ENCODE measurements at places on chromosomes 13 and 19.

GRCh38 chr13:55788548-55788947, 1352.2 kb upstream of the PRR20A start:
- no peak for DNase-seq

DNA sequence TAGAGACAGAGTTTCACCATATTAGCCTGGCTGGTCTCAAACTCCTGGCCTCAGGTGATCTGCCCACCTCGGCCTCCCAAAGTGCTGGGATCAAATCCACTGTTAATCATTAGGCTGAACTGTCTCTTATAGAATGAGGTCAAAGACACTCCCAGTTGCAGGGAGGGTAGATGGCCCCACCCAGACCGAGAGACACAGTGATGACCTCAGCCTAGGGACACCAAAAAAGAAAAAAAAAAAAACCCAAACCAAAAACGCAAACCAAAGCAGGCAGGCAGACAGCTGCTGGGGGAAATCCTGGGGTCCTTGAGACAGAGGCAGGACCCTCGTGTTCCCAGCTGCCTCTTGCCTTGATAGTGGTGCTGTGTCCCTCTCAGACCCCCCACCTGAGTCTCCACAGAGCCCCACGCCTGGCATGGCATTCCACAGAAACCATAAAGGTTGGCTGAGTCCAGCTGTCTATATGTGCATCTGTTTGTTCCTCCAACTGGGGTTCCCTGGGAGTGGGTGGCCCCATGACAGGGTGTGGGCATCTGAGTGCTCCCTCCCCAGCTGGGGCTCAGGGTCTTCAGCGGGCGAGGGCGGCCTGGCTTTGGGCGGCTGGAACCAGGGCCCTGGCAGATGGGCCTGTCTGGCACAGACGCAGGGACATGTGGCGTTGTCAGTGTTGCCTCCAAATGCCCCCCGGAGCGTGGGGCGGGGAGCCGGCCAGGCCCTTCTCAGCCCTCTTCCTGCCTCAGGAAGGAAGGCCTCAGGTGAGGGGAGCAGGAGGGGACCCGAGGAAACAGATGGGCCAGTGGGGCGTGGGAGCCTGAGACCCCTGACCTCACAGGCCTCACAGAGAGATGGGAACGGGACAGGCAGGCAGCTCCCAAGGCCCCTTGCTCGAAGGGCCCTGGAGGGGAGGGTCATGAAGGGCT, 5.2 kb downstream of the DAND5 start:
- no peak for DNase-seq

GRCh38 chr19:7137120-7137519, 67.6 kb downstream of the ZNF557 start:
- DNase-seq: no peak

GRCh38 chr13:23898101-23898500, 799 bp upstream of the C1QTNF9B start:
- DNase-seq: no peak

- no peak for DNase-seq
Measured at GRCh38 chr13:49927755-49928154, 8.4 kb downstream of the SPRYD7 start.

- no peak for DNase-seq
Measured at GRCh38 chr13:47256618-47257017, 359.8 kb upstream of the HTR2A start.

- DNase-seq: no peak
Measured at GRCh38 chr13:51628059-51628852, 44.0 kb downstream of the WDFY2 start.

GRCh38 chr13:75347925-75348324, 134.0 kb downstream of the TBC1D4 start:
- no peak for DNase-seq

DNA sequence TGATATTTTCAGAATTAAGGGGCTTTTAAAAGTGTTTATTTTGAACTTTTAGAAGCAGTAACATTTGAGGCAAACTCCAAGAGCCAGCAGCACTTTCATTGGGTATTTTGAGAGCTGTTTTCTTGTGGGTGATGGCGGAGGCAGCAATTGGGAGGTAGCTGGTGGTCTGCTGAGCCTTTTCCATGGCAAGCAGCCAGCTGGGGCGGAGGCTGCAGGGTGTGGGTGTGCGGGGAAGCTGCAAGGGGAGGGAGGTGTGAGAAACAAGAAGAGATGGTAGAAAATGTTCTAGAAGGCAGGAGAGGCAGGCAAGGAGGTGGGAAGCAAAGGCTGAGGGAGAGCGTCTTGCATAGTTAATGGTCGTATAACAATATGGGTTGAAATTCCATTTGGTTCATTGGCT, 223.4 kb upstream of the HTR2A start:
- no peak for DNase-seq

DNA sequence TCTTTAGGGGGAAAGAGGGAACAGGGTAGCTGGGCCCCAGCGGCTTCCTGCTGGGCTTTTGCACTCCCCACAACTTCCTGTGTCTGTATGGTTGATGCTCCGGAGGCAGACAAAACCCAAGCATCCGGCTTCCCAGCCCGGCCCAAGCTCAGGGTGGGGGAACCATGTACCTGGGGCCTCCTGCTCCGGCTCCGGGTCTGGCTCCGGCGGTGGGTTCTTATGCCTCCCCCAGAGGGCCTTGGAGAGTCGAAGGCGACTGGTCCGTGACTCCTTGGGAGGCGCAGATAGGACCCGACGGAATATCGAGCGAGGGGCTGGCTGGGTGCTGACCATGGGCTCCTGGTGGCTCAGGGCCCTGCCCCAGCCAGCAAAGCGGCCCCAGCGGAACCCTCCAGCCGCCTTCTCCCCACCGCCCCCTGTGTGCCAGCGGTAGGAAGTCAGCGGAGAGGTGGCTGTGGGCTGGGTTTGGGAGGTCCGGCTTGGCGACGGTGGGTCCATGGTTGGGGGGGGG, 428 bp downstream of the RASAL3 start:
- DNase-seq: no peak

DNA sequence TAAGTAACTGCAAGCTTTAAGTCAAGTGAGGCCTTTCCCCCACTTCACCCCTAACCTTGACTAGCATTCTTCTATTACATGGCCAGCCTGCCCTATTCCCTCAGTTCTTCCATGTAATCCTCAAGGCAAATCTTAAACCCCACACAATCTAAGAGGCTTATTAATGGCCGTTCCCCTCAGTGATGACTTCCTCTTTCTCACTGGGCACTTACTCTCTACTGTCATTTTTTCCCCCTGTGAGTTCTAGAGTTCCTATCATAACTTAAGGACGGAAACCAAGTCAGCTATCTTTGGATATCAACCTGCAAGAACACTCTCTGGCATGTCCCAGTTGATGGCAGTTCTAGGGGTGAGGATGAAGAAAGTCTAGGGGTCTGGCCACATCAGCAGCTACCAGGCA, 131.2 kb downstream of the DCLK1 start:
- DNase-seq: no peak

- no peak for DNase-seq
Measured at GRCh38 chr13:112859817-112860190, 109.2 kb upstream of the MCF2L start.

Measured in NCI-H2107 (cell line).